NCI-H1930 (cell line): ENCODE measurements at places on chromosomes 2 and 18.

- DNase-seq, result no peak
Observed at GRCh38 chr18:44811572-44812125, 131.0 kb downstream of the SETBP1 start.

GRCh38 chr2:96409820-96410164, 74.2 kb downstream of the NCAPH start:
- no peak for DNase-seq

GRCh38 chr2:230828272-230828961, 36.3 kb upstream of the ITM2C start:
- peak; percentile 39 for DNase-seq

DNA sequence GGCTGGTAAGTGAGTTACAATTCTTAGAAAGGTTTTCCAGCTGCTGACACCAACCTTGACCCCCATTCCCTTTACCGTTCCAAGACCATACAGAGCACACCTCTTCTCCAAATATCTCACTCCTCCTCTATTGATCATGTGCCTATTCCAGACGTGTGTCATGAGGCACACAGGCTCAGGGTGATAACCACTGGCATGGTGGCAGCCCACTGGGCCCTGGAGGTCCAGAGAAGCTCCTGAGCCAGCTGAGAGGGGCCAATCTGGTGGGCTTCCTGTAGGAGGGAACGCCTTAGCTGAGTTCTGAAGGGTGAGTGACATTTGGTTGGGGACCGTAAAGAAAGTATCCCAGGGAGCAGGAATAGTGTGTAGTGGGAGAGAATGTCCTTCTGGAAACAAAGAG, 28.3 kb downstream of the ZAP70 start:
- DNase-seq, result no peak

- no peak for DNase-seq
Observed at GRCh38 chr18:79693561-79694205, 14.1 kb downstream of the CTDP1 start.

GRCh38 chr2:232432598-232433184, 23.3 kb upstream of the ALPI start:
- no peak for DNase-seq

DNA sequence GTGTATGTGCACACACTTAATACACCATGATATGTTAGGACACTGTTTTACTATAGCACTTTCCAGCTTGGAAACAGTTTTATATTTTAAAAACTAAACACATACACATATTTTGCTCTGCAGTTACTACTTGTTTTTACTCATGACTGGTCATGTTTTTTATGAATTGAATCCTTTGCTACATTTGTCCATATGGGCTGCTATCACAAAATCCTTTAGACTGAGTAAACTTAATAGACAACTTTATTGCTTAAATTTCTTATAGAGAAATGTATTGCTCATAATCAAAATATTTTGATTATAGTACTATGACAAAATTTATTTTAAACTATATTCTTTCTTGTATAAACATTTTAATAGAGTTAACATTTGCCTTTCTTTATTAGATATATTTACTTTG, 314.8 kb downstream of the RBM43 start:
- no peak for DNase-seq

DNA sequence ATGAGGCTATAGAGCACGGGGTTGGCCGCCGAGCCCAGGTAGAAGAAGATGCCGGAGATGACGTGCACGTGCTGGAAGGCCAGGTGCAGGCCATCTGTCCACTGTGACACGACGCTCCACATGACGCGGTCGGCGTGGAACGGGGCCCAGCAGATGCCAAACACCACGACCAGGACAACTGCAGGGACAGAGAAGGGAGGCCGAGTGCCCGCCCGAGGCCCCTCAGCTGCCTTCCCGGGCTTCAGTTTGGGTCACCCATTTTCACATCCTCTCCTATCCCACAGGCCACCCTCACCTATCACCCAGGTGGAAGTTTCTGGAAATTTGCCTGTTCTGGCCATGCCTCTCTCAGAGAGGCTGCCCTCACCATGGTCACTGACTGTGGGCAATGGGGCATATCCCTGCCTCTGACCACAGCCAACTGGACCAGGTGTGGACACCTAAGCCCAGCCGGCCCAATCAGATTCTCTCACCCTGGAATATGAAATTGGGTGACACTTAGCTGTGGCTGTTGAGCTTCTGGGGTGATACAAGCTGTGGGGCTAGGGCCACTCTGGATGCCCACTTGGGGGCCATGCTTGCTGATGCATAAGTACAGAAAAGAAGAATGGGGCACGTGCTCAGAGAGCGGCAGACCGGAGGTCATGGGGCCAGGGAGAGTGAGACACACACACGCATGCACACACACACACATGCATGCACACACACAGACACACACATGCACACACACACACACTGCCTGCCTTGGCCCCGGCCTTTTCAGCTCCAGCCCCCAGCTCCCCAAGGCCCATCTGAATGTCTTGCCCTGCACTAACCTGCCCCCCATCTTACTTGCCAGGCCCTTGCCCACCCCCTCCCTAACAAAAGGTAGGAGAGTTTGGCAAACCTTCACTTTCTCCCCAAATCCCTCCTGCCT, 4.7 kb downstream of the NMUR1 start:
- no peak for DNase-seq

DNA sequence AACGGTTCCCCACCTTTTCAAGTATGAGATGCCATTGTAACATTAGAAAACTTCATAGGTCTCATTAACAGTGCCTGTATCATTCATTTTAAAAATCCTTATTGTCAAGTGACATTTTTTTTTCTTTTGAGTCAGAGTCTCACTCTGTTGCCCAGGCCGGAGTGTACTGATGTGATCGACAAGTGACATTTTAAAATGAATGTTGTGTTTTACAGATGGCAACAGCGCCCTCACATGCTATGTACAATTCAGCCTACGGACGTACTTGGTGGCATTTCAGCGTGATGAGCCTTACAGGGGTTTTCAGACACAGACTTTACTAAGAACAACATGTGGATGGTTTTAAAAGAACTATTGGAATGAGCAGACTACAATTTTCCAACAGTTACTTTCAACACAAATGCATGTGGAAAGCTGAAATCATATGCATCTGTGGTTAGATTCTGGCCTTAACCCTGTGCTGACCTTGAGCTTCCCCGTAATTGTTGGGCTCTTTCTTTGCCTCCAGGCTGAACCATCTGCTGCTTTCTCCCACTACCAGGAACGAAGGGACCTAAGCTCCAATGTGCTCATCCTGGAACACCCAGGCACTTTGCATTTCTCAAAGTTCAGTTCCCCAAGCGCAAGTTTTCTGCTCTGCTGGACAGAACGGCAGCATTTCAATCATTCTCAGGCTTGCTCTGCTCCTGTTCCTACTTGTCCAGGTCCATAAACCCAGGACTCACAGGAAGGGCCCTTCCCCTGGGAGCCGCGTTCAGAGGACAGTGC, 119.9 kb upstream of the NDUFV2 start:
- DNase-seq, result no peak

- DNase-seq, result no peak
Observed at GRCh38 chr2:72952110-72952823, 34.9 kb downstream of the EMX1 start.

DNA sequence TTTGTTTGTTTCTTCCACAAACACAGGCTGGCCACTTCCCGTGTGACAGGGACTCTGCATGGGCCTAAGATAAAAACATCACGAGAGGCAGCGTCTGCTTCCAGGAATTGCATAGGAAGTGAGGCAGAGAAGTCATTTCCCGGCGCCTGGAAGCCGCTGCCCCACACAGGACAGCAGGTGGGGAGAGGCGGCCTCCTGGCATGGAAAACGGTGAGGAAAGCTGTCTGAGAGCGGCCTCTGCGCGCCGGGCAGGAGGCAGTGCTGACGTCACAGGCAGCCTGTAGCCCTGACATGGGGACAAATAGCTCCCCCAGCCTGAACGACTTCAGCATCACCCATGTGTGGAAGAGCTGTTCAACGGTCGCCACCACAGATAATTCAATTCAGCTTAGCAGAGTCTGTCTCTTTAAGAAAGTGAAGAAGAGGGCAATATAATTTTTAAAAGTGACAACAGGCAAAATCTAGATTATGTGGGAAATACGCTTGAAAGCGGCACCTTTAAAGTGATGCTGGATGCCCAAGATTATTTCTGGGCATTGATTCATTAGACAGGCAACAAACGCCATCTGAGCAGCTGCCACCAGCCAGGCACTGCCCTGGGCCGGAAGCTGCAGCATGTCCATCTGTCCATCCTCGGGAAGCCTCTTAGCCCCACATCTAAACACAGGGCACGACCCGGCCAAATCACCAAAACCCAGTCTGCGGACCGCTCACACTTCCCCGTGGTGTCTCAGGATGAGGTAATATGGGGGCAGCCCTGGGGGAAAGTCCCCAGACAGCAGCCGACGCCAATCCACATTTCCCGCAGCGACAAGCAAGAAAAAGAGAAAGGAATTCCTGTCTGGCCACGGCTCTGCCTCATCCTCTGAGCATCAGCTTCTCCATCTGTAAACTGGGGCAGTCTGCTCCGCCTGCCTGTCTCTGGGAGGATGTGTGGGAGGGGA, 138.9 kb downstream of the PXDN start:
- DNase-seq, result no peak

GRCh38 chr2:69169655-69170389, 156.8 kb downstream of the ANTXR1 start:
- DNase-seq, result no peak
